ENCODE measurements at places on chromosomes 4 and X.

DNA sequence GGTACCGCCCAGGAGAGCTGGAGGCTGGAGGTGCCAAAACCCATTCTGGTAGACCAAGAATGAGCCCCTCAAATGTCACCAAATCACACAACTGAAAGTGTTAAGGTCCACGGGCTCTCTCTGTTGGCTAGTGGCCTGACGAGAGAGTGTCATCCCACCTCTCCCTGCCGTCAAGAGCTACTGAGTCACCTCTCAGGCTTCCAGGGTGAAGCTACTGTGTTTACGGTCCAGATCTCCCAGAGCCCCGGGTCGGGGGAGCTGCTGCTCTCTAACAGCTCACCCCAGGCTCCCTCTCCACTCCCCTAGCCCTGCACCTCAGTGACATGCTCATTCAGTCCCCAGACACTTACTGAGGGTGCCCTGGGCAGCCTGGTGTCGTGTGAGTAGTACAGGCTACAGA is 59.2 kb downstream of the ADGRG2 start:
- no peak for DNase-seq

DNA sequence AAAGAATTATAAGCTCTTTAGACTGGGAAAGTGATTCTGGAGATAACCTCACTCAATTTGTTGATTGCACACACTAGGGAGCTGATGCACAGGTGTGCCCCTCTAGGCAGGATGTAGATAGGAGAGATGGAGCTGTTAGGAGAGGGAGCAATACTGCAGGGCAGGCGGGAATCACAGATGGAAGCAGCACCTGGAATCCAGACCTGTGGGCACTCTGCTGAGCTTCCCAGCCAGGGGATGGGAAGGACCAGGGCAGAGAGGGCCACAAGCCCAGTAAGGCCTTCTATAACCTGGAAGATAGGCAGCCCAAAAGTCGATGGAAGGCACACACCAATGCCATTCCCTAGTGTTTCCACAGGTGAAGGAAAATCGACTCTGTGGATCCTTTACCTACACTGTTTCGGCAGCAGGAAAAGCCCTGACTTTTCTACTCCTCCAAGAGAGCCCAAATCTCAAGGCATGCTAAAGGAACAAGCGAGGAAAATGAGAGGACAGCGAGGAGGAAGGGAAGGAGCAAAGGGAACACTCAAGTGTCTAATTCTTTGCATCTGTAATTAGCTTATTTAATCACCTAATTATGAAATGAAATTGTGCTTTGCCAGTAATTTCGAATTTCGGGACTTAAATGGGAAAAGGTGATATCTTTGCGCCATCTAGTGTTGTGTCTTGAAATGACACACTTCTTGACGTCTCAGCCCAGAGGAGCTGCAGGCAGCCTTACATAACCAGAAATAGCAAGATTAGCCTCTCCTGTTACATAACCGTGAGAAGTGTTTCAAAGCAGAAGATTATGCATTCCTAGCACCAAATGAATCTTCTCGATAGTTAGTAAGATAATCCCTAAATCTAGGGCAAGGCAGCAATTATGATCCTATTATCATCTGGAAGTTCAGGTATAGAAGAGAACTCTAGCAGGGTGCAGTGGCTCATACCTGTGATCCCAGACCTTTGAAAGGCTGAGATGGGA is 31.0 kb upstream of the TLR3 start:
- DNase-seq, result no peak

- DNase-seq, result no peak
These were observed 104.5 kb upstream of the QRFPR start for GRCh38 chr4:121485190-121485804.

GRCh38 chr4:7892212-7893019 is 47.2 kb downstream of the AFAP1 start:
- DNase-seq, result no peak

DNA sequence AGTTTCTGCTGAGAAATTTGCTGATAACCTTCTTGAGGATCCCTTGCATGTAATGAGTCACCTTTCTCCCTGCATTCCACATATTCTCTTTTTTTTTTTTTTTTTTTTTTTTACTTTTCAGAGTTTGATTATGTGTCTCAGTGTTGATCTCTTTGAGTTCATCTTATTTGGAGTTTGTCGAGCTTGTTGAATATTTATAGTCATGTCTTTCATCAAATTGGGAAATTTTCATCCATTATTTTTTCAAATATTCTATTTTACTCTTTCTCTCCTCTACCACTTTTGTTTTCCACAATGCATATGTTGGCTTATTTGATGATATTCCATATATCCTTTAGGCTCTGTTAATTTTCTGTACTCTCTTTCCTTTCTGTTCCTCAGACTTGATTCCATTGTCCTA is 136.1 kb downstream of the MAD2L1 start:
- no peak for DNase-seq

GRCh38 chr4:151143162-151143561 is 43.7 kb downstream of the RPS3A start:
- no peak for DNase-seq

DNA sequence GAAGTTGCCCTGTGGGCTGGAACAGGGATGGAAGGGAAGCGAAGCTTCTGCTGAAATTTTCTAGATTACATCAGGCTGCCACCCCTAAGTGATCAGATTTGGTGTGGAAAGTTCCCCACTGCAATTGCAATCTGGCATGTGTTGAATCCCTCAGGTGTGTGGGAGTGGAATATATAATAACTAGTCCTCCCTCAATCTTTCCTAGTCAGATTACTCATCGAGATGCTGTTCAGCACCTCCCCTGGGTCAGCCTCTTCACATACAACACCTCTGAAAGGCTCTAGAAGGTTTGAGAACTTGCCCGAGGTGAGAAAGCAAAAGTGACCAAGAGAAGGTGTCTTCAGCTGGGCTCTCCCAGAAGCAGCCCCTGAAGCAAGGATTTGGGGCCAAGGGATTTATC is 336.8 kb downstream of the BCOR start:
- no peak for DNase-seq

GRCh38 chrX:45885931-45886330 is 659.3 kb downstream of the ZNF674 start:
- no peak for DNase-seq

GRCh38 chrX:747176-747575 is 116.6 kb downstream of the SHOX start:
- no peak for DNase-seq

DNA sequence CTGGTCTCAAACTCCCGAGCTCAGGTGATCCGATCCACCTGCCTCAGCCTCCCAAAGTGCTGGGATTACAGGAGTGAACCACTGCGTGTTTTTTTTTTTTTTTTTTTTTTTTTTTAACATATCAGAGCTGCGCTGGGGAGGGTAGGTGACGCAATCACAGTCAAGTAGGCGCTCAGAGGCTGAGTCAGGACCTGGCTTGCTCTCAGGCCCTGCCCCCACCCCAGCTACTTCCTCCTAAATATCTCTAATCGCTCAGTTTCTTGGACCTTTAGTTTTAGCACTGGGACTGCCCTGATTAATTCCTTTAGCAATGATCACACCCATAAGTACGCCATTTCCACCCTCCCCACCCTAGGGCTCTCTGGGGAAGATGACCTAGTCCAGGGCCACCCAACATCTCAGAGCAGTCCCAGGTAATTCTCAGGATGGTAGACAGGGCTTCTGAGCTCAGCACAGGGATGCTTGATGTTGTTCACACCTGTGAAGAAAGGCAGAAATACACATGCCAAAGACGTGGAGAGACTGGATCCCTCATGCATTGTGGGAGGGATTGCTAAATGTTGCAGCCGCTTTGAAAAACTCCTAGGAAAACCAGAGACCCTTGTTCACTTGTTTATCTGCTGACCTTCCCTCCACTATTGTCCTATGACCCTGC is 50.2 kb downstream of the DDX3X start:
- no peak for DNase-seq

GRCh38 chr4:43411226-43411625 is 518.7 kb downstream of the GRXCR1 start:
- DNase-seq, result no peak

DNA sequence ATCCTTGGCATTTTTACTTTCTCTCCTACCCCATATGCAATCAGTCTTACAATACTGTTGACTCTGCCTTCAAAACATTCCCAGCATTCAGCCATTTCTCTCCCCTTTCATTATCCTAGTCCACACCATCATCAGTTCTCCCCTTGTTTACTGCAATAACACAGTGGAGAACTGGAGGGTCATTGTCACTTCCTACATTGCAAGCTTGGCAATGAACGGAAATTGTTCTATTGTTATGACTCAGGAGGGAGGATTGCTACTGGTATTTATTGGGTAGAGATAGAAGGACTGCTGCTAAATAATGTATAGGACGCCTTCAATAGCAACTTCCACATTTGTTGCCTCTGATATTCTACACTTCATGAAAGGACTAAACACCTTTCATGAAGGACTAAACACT is 231.8 kb downstream of the BANK1 start:
- DNase-seq, result no peak

DNA sequence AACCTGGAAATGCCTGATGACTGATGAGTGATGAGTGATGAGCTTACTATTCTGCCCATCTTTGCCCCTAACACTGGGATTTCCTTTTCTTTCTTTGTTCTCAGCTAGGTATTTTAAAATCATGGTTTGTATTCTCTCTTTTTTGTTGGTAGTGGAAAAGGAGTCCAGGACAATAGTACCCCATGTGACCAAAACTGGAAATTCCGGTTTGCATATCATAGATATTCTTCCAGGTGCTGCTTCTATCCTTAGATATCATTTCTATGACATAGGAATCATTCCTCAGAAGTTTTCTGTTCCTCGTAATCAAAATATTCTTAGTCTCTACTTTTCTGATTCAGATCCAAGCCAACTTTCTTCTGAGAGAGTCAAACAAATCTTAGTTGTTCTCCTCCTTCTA is 320.5 kb upstream of the TET2 start:
- no peak for DNase-seq

DNA sequence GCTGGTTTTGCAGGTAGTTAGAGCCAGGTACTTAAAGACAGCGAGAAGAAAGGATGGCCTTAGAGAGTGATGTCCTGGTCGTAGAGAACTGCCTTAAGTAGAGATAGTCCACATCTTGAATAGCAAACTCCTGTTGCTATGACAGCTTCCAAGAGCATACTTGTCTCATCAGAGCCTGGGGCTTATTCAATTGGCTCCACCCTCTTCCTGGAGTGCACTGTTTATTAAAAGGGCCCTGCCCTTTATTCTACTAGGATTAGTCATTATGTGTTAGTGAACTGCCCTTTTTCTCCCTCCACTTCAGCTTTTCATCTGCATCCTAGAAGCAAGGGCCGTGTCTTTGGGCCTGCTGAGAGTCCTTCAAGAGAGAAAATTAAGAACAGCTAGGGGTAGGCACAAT is 94.5 kb upstream of the EOLA2 start:
- no peak for DNase-seq

- DNase-seq, result no peak
These were observed 715 bp downstream of the ZMAT1 start for GRCh38 chrX:101931136-101931487.

- no peak for DNase-seq
These were observed 159.0 kb downstream of the GASK1B start for GRCh38 chr4:158013858-158014257.

DNA sequence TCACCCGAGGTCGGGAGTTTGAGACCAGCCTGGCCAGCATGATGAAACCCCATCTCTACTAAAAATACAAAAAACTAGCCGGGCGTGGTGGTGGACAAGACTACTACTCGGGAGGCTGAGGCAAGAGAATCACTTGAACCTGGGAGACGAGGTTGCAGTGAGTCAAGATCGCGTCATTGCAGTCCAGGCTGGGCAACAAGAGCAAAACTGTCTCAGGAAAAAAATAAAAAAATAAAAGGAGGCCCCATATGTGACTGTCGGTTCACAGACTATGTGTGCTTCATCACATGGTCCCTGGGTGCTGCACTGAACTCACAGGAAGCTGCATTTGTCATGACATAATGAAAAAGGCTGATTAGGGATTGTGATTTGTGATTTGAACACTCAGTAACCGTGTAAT is 6.4 kb downstream of the TRIML1 start:
- no peak for DNase-seq
